ENCODE measurements at places on chromosomes 2 and 18.
A peak's percentile ranks its signal among the peaks of the same experiment; 100 is the strongest.

DNA sequence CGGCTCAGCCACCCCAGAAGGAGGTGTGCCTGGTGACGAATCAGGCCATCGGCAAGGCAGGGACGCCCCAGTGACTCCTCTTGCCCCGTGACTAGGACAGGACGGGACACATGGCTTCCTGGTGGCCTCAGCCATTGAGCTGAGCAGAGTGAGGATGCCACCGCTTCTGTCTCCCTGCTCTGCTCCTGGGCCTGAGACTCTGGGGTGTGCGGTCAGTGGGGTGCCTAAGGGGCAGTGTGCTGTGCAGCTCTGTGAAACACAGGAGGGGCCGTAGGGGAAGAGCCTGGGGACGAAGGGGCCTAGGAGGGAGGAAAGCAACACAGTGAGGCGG lies 24.3 kb downstream of the IGFBP5 start:
- no peak for DNase-seq

DNA sequence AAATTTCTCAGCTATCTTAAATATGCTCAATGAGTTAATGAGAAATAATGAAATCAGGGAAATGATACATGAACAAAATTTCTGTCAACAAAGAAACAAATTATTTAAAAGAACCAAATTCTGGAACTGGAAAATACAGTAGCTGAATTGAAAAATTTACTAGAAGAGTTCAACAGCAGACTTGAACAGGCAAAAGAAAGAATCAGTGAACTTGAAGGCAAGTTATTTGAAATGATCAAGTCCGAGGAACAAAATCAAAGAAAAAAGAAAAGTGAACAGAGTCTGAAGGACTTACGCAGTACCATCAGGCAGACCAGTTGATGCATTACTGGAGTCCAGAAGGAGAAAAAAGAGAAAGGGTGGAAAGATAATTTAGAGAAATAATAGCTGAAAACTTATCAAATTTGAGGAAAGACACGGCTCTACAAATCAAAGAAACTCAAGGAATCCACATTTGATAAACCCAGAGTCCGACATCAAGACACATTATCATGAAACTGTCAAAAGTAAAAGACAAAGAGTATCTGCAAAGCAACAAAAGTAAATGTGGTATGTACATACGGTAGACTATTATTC lies 83.6 kb downstream of the CCDC138 start:
- DNase-seq, result no peak

DNA sequence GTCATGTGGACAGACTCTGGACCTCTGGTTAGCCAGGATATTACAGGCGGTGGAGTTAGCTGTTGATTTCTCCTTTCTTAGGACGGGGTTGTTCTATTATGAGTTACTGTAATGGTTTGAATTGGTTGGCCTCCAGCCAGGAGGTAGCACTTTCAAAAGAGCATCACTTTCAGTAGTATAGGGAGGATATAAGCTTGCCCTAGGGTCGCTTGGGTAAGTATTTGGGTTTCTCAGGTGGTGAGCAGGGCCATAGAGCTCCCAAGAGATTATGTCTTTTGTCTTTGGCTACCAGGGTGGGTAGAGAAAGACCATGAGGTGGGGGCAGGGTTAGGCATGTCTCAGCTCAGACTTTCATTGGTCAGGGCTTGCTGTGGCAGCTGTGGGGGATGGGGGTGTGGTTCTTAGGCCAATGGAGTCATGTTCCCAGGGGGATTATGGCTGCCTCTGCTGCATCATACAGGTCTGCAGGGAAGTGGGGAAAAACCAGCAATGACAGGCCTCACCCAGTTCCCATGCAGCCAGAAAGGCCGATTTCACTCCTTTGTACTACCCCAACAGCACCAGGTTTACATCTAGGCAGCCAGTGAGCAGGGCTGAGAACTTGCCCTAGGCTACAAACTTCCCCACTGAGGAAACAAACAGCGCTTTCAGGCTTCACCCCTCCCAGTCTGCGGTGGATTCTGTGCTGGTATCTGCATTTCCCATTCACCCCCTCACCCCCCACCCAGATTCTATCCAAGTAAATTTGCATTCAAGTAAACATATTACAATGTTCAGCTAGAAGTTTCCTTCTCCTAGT lies 89.4 kb upstream of the SLC38A11 start:
- DNase-seq, result no peak

DNA sequence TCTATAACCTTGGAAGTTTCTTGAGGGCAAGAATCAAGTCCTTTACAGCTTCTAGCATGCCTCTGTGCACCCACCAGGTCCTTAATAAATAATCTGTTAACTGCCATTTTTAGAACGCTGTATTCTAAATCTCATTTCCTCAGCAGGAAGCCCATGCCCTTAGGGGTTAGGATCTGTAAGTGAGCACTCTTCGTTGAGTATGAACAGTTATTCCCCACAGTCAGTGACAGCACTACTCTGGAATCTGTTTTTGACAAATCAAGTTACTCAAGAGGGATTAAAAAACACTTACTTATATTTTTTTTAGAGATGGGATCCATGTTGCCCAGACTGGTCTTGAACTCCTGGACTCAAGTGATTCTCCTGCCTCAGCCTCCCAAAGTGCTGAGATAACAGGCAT lies 14.6 kb downstream of the PAIP2B start:
- no peak for DNase-seq

GRCh38 chr2:187679454-187679853 lies 125.2 kb upstream of the TFPI start:
- DNase-seq, result no peak

DNA sequence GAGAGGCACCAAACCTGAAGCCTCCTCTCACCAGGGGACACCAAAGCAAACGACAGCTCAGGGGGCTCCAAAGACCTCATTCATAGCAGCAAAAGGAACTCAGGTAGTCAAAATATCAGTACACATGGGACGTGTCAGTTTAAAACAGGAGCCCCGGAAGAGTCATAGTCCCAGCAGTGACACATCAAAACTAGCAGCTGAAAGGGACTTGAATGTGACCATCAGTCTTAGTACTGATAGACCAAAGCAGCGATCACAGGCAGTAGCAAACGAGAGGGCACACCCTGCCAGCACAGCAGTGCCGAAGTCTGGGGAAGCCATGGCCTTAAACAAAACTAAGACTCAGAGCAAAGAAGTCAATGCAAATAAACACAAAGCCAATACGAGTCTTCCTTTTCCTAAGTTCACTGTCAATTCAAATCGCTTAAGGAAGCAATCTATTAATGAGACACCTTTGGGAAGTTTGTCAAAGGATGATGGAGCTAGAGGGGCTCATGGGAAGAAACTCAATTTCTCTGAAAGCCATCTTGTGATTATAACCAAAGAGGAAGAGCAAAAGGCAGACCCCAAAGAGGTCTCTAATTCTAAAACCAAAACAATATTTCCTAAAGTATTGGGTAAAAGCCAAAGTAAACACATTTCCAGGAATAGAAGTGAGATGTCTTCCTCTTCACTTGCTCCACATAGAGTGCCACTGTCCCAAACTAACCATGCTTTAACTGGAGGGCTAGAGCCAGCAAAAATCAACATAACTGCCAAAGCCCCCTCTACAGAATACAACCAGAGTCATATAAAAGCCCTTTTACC lies 1.2 kb downstream of the GALNT5 start:
- no peak for DNase-seq

GRCh38 chr2:162967811-162968210 lies 129.2 kb upstream of the KCNH7 start:
- DNase-seq, result no peak

DNA sequence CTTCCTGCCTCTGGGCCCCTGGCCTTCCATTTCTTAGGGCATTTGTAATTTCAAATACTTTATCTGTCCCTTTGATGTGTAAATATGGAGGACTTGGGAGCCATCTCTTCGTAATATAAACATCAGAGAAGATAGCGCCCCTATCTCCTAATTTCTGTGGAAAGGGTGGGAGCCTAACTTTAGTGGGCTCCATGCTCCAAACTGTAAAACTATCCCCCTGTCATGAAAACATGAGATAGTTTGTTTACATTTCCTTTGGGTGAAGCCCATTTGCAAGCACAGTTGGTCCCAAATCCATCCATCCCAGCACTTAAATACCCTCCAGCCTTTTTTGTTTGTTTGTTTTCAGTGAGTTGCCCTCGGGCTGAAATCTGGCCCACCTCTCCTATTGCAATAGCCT lies 782.6 kb upstream of the FSHR start:
- no peak for DNase-seq

DNA sequence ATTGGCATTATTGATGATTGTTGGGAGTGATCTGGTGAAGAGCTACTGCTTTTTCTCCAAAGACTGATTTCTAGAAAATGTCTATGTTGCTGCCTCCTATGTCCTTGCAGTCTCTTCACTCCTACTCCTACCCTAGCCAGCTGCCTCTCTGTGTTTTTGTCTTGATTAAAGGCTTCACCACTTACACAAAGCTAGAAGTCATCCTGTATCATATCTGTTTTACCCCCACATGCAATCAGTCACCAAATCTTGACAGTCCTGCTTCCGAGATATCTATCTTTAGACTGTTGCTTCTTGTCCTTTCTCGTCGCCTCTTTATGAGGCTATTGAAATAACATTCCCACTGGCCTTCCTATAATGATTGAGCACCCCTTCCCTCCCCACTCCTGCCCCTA lies 84.5 kb upstream of the ITGA4 start:
- no peak for DNase-seq

GRCh38 chr18:79458131-79458838 lies 62.6 kb downstream of the NFATC1 start:
- DNase-seq, result no peak

GRCh38 chr2:146241023-146241422 lies 1603.8 kb upstream of the ACVR2A start:
- DNase-seq, result no peak

GRCh38 chr2:197705912-197706838 lies 1.0 kb downstream of the MARS2 start:
- DNase-seq, result peak; percentile 33
